ENCODE measurements at places on chromosomes 11 and 22. TPM values are rescaled to one million over a fixed set of nuclear protein-coding genes. Genes with fewer than 3 reads are reported as not detected.

Gene OTUB1
- total RNA-seq = 123 TPM

- no peak for DNase-seq
Observed at GRCh38 chr11:130522284-130522961, 74.0 kb downstream of the ADAMTS15 start.

- no peak for DNase-seq
Observed at GRCh38 chr22:29713156-29713727, 6.6 kb upstream of the CABP7 start.

GRCh38 chr11:110478410-110478809 is 48.7 kb downstream of the FDX1 start:
- no peak for DNase-seq

Gene MS4A12
- not detected for total RNA-seq

- no peak for DNase-seq
Observed at GRCh38 chr11:44377914-44378321, 68.0 kb upstream of the ALX4 start.

DNA sequence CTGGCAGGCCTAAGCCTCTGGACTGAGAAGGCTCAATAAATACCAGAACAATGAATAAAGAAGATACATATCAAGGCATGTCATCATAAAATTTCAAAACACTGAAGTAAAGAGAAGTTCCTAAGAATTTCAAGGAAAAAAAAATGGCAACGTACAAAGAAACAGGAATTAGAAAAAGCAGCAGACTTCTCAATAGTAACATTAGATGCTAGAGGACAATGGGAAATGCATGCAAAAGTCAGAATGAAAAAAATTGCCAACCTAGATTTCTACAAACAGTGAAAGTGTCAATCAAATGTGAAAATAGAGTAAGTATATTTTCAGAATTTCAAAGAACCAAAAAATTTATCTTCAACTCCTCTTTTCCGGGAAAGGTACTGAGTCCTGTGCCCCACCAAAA is 125.0 kb downstream of the KCNC1 start:
- DNase-seq = no peak
